Esophagus squamous epithelium (tissue), 5 donors: ENCODE measurements at places on chromosomes 7 and 10. TPM values are rescaled to one million over a fixed set of nuclear protein-coding genes. Genes with fewer than 3 reads are reported as not detected.

ITIH5 gene
- total RNA-seq = 21.4 TPM

CYP17A1 gene
- not detected for total RNA-seq

CABCOCO1 gene
- total RNA-seq = 0.38 TPM

CDNF gene
- total RNA-seq = not detected

EN2 gene
- total RNA-seq = not detected

PRRT4 gene
- total RNA-seq = 0.38 TPM

AGBL3 gene
- 0.35 TPM for total RNA-seq

GHRHR gene
- not detected for total RNA-seq

ODAD2 gene
- not detected for total RNA-seq

DNA sequence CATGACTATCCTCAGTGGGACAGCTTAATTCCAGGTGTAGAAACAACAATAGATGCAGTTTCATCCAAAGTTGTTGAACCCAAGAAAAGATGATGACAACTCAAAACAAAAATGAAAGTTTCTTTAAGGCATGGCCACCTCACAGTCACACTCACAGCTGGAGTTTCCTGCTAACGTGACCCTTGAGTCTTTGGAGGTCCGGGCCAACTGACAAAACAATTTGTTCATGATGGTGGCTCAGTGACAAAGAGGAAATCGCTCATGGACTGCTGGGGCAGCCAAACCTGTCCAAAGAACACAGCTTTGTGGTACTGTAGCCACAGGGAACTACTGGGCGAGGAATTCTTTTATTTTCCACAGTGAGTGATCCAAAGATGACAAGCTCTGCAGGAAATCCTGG is 96.0 kb upstream of the JCAD start:
- DNase-seq = no peak

GRCh38 chr7:50531928-50532327 is 33.3 kb downstream of the DDC start:
- no peak for DNase-seq

DNA sequence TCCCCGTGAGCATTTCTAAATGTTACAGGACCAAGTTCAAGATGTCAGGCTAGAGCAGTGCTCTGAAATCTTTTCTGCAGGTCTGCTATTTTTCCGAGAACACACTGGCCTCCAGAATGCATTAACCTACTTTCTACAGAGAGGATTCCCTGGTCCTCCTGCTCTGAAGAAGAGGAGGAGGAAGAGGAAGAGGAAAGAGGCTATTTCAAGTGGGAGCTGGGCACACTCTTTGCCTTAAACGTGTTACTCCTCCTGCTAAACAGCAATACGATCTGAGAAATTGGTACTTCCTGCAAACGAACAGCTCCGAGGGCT is 157.4 kb downstream of the FRMD4A start:
- DNase-seq = no peak

GRCh38 chr7:127411176-127411575 is 18.7 kb upstream of the ZNF800 start:
- DNase-seq = no peak

- DNase-seq = no peak
These were observed 685.4 kb upstream of the MBL2 start for GRCh38 chr10:53458007-53458406.

DNA sequence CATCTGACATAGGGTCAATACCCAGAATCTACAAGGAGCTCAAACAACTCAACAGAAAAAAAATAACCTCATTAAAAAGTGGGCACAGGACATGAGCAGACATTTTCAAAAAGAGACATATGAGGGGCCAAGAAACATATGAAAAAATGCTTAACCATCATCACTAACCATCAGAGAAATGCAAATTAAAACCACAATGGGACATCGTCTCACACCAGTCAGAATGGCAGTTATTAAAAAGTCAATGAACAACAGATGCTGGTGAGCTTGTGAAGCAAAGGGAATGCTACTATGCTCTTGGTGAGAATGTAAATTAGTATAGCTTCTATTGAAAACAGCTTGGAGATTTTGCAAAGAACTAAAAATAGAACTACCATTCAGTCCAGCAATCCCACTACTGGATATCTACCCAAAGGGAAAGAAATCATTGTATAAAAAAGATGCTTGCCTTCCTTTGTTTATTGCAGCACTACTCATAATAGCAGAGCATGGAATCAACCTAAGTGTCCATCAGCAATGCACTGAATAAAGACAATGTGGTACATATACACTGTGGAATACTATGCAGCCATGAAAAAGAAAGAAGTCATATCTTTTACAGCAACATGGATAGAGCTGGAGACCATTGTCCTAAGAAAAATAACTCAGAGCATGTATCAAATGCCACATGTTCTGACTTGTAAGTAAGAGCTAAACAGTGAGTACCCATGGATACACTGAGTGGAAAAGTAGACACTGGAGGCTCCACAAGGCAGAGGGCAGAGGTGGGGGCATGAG is 139.8 kb downstream of the ADARB2 start:
- DNase-seq = no peak

DNA sequence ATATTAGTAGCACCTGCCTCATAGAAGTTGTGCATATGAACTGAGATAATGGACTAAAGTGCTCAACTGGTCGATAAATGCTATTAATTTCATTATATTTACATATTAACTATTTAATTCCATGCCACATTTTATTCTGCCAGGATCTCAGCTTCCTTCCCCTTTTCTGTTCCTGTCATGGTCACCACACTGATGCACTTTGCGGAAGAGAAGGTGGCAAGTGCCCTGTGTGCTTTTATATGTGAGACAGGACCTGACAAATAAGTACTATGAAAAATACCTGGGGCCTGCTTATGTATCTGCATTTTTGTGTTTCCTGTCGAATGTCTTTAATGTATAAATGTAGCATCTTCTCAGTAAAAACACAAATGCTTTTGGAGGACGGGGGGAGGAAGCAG is 12.2 kb downstream of the ATP6V0E2 start:
- no peak for DNase-seq

DNA sequence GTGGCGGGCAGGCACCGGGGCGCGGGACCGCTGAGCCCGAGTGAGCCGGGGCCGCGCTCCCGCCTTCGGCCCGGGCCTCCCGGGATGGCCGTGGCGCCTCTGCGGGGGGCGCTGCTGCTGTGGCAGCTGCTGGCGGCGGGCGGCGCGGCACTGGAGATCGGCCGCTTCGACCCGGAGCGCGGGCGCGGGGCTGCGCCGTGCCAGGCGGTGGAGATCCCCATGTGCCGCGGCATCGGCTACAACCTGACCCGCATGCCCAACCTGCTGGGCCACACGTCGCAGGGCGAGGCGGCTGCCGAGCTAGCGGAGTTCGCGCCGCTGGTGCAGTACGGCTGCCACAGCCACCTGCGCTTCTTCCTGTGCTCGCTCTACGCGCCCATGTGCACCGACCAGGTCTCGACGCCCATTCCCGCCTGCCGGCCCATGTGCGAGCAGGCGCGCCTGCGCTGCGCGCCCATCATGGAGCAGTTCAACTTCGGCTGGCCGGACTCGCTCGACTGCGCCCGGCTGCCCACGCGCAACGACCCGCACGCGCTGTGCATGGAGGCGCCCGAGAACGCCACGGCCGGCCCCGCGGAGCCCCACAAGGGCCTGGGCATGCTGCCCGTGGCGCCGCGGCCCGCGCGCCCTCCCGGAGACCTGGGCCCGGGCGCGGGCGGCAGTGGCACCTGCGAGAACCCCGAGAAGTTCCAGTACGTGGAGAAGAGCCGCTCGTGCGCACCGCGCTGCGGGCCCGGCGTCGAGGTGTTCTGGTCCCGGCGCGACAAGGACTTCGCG is 534 bp downstream of the FZD9 start:
- DNase-seq = no peak

GRCh38 chr10:58998924-58999713 is 177.3 kb upstream of the PHYHIPL start:
- DNase-seq = no peak

DNA sequence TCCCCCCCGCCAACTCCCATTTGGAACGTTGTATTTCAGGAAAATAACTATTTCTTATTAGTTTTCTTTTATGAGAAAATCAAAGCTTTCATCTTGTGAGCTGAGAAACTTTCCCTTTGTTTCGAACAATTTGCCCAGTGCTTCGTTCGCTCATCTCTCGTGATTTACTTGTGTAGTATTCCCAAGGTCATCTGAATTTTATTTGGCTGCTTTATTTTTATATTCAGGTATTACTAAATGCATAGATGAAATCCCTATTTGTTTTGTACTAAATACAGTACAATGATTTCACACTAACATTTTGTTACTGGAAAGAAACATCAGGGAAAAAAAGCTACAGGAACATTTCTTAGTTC is 12.0 kb upstream of the EBLN1 start:
- no peak for DNase-seq

- DNase-seq = no peak
These were observed 228.1 kb downstream of the KIF20B start for GRCh38 chr10:89929282-89930026.

DNA sequence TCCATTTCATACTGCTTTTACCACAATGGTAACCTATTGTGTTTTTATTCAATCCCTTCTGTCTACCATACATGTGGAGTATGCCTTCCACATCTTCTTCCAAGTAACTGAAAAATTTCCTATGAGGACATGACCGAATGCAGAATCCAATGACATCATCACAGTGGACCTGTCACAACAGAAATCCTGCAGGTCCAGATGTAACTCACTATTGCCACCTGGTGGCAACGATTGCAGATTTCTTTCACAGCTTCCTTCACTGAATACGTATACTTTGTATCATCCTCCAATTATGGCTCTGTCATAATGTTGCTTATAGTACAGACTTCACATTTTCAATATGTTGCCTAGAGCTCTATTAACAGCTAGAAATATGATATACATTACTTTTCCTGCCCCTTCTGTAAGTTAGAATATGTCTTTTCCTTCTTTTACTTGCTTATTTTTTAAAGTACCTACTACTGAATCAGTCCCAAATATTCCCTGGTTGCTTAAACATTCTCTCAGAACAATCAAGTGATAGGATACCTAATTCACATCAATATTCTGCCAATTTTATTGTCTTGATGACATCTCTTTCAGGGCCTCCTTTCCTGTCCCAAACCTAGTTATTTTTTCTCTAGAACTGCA is 45.4 kb downstream of the SLC13A1 start:
- no peak for DNase-seq

DNA sequence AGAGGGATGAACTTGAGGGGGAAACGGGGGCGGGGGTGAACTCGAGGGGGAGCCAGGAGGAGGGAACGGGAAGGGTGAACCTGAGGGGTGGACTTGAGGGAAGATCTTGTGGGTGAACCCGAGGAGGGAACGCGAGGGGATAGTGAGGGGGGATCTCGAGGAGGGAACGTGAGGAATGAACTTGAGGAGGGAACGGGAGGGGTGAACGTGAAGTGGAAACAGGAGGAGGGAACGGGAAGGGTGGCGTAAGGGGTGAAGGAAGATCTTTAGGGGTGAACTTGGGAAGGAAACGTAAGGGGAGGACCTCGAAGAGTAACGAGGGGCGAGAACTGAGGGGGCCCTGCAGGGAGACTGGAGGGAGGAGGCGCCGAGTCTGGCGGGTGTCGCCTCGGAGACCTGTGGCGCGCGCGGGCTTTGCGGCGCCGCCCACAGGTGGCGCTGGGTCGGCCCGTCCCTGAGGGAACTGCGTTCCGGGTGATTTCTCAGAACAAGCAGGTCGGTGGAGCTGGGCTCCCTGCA is 651 bp downstream of the MYO3A start:
- DNase-seq = no peak

- DNase-seq = no peak
These were observed 4.4 kb downstream of the KEL start for GRCh38 chr7:142957723-142958122.

DNA sequence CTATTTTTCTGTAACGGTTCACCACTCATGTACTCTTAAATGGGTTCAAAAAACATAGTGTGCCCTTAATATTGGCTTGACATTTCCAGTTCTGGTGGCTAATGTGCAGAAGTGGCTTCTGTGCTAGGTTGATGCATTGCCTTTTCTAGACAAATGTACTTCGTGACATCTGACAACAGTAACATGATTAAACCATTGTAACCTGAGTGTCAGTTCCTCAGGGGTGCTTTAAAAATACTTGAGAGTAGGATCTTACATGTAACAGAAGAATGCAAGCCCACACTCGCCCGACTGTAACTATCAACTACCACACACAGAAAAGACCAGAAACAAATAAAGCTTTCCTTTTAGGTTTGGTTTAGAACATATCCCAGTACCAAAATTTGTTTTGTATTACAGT is 393.4 kb upstream of the NFE2L3 start:
- no peak for DNase-seq

- no peak for DNase-seq
These were observed 150.9 kb upstream of the KLF6 start for GRCh38 chr10:3935933-3936359.

DNA sequence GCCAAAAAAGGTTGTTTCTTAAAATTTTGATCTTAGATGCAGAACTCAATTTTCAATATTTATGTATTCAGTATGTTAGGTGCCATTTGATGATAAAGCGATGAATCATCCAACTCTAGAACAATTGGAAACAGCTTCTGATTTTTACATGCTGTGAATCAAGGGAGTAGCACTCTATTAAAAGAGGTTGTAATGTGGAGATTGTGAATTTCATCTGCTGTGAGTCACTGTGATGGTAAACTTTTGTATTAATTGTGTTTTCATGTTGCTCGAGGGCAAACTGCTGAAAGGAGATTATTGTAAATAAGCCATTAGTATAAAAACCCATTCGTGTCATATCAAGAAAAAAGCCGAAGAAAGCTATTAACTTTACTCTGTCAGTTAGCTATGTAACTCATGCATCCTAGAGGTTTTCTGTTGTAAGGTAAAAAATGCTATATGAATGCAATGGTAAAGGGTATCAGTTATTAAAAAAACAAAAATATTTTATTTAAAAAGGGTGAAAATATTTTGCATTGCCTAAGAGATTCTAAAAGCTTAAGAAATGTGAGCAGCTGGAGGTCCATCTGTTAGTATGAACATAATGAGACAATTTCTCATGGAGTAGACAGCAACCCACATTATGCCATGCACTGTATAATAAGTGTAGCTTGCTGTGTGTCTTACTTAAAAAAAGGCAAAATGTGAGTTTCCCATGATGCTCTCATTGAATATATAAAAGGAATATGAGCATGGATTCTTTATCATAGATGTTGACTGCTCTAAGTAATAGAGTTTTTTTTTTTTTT is 511.0 kb upstream of the PCDH15 start:
- DNase-seq = no peak
